ENCODE measurements at places on chromosomes 6 and 20. TPM values are rescaled to one million over a fixed set of nuclear protein-coding genes. Genes with fewer than 3 reads are reported as not detected.

Gene LSM14B
- 77.7 TPM for total RNA-seq

Gene ZFP57
- total RNA-seq, result not detected

DNA sequence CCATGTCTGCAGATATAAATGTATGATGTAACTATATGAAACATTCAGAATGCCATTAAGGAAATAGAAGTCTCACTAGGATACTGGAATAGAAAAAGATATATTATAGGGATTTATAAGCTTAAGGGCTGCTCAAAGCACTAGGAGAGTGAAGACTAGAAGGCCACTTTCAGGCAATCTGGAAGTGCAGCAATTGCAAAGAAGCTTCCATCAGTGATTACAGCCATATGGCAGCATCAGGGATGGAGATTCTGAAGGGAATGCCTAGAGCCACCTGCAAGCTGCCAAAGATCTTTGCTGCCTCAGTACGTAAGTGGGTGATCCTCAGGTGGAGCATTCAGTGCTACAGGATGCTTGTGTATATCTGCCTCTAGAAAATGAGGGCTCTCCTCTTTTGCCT is 796.2 kb upstream of the EPHA7 start:
- H3K27me3 ChIP-seq, result no peaks in the 10 kb centered on the region
- H3K27ac ChIP-seq, result no peak overlapping the region
- DNase-seq, result no peak
- no peak overlapping the region for H3K4me3 ChIP-seq

- H3K27me3 ChIP-seq, result no peaks in the 10 kb centered on the region
- DNase-seq, result no peak
- H3K4me3 ChIP-seq, result no peak overlapping the region
- no peaks in the 10 kb centered on the region for H3K36me3 ChIP-seq
Observed at GRCh38 chr6:82372656-82373055, 9.0 kb downstream of the TPBG start.

- no peak overlapping the region for H3K27ac ChIP-seq
- no peaks in the 10 kb centered on the region for H3K27me3 ChIP-seq
- H3K4me1 ChIP-seq, result no peaks in the 10 kb centered on the region
- no peak overlapping the region for H3K4me3 ChIP-seq
Observed at GRCh38 chr6:75396005-75396800, 97.4 kb downstream of the FILIP1 start.

All from HepG2 (cell line).